Colonic mucosa (tissue), 4 donors: ENCODE measurements at places on chromosomes 5 and 9. TPM values are rescaled to one million over a fixed set of nuclear protein-coding genes. Genes with fewer than 3 reads are reported as not detected.

Gene NR6A1
- total RNA-seq: 4.9 TPM

Gene PCDH1
- 97.3 TPM for total RNA-seq

DNA sequence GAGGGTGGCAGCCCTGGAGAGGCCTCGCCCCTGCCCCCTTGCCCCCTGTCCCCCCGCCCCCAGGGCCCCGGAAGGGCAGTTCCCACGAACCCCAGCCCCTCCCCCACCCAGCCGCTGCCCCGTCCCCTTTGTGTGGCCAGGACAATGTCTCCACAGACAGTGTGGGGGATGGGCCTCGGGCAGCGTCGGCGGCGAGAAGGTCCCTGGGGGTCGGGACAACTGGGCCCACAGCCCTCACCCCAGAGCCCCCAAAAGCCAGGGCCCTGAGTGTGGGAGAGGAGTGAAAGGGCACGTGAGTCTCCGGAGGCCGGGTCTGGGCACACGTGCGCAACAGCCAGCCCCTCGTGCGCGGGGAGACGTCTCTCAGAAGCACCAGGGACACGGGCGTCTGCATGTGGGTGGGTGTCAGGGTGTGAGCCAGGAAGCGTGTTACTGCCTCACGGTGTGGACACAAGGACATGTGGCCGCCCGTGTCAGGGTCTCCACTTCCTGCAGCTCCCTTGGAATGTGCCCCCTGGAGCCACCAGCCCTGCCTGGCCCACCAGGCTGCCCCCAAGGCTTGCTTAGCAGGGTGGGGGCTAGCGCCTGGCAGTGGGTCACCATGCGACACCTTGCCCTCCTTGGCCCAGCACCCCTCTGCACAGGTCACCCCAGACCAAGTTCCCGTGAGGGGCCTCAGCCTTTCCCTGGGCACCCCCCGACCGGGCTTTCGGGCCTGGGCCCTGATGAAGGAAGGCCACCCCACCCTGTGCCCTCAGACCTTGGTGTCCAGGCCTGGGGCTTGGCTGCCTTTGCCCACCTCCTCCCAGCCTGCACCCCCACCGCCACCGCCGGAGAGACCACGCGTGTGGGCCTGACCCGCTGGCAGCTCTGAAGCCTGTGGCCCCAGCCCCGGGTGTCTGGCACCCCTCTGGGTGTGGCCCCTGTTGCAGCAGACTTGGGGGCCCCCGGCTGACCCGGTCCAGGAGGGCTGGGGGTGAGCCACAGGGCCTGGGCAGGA, 12.8 kb upstream of the NRARP start:
- no peak for DNase-seq

- DNase-seq: no peak
Measured at GRCh38 chr9:26913138-26913668, 20.6 kb upstream of the CAAP1 start.

GRCh38 chr5:135085133-135085935, 51.3 kb upstream of the PITX1 start:
- no peak for DNase-seq
